ENCODE measurements at places on chromosomes 12 and 14.

DNA sequence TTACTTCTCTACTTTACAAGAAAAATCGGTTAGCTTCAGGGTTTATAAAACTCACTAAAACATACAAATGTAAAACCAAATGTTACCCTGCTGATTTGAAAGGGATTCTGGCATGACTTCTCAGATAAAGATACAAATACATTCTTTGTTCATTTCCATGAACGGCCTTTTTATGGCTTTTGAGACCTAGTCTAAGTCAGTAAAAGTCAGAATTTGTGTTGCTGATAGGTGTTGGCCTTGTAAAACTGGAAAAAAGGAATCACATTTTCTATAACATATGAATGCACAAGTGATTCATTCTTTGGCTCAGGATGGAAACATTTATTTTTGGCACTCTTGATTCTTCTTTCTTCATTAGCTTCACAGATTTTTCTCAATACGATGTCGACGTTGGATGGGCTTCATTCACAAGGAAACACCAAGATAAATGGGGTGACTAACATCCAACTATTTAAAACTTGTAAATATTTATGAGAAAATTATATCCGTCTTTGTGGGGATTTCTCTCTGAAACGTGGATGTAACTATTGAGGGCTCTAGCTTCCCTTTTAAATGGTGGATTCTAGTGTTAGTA is 27.0 kb upstream of the CPM start:
- no peak for DNase-seq

DNA sequence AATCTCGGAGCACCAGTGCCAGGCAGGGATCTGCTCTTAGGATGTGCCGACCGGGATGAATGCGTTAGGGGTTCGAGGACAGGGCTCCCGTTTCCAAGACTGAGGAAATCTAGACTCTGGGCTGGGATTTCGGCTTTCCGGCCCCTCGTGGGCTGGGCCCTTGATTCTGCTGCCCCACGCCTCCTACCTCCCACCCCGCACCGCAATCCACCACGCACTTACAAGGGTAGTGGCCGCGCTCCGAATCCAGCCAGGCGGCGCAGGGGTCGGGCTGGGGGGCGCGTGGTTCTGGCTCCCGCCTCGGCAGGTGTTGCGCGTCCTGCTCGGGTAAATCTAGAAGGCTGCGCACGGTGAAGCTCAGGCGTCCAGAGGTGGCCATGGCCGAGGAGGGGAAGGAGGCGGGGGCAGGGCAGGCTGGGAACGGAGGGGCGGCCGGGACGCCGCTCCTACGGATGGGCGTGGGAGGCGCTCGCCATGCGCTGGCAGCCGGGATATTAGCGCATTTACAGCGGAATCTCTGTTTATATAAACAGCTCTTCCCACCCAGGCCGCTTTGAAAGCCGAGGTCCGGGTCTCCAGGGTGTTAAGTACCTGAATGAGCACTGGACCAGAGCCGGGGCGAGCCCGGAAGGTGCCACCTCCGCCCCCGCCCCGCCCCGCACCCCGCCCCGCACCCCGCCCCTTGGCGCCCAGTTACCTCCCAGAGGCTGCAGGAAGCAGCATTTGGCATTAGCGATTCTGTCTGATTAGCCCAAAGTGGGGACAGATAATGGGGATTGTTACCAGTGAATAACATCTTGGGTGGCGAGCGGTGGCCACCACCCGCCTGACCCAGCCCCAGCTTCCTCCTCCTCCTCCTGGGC is at the start of gene NKX2-8:
Gene NKX2-8, minus strand, starts transcription at position 604 of the 863 bp plus-strand sequence. Its CDS starts 225 bp downstream, at position 379.
- DNase-seq, result no peak

GRCh38 chr12:42010715-42011114 is 134.0 kb downstream of the GXYLT1 start:
- no peak for DNase-seq

DNA sequence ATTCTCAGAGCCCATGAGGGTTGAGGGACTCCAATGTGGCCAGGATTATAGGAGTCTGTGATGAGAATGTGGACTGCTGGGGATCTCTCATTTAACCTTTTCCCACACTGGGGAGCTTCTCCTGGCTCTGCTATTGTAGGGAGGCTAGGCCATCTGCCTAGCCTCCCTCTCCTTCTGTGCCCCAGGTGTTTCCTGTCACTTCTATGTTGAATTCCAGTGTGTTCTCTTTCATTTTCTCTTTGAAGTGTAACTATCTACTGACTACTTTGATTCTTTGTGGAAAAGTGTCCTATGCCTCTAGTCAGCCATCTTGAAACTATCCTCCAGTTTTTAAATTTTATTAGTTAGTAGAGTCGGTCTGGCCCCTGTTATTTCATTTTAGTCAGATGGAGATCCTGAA is 53.4 kb upstream of the ABCD2 start:
- no peak for DNase-seq

DNA sequence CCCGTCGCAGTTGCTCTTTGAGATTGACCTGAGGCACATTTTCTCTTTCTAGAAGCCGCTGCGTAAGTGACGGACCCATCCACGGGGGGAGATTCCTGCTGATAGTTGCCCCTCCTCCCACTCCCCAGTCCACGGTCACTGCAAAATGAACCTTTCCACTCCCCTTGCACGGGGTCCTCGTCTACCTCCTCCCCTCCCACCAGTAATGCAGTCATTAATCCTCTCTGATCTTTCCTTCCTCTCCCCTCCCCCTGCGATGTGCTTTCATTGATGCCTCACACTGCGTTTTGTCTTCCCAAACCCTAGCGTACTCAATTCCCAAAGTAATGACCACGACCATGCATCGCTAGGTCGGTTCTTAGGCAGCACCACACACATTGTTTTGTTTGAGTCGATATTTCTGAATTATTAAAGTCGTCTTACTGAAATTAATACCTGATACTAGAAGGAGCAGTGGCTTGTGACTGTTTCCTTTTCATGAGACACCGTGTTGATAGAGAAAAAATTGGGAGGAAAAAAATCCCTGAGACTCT is 857 bp downstream of the ETNK1 start:
- peak; percentile 41 for DNase-seq

DNA sequence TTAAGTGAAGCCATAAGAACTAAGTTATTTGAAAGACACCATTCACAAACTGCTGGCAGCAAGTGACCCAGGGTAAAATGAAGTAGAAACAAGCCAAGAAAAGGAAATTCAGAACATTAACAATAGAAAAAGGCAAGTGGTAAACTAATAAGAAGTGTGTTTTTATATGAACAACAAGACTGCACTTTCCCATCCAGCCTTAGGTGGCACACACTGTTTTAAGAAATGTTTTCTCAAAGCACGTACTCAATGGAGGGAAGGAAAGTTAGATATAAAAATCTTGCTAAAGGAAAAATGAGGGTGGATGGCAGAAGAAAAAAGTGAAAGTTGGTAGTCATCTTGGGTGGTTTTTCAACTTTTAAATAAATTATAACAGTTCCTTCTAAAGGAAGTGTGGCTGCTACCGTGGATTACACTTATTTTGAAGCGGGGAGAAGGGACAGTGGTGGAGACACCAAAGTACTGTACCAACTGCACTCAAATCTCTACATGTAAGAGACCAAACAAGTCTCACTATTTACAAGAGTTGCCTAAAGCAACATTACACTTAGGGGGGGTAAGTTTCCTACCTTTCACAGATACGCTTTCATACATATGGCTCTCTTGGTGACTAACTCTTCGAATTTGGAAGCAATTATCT is 58.8 kb downstream of the SEL1L start:
- DNase-seq, result no peak

- peak; percentile 51 for DNase-seq
Observed at GRCh38 chr14:34498684-34499412, 36.8 kb upstream of the SPTSSA start.

DNA sequence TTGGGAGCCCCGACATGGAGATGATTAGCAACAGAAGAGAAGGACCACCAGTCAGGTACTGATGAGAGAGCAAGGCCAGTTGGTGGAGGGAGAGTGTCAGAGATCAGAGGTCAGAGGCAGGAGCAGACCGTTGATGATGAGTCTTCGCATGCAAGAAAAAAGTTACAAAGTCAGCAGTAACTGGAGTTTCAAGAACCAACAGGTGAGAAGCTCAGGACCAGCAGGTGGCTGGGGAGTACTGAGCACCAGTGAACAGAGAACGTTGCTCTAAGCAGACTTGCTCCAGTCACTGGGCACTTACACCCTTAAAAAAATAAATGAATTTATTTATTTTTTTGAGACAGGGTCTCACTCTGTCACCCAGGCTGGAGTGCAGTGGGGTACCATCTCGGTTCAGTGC is 44.5 kb upstream of the KCNA1 start:
- DNase-seq, result no peak

Data from choroid plexus epithelial cell (primary cell).